CD4-positive, CD25-positive, alpha-beta regulatory T cell (primary cell): ENCODE measurements at places on chromosomes 7 and 10. TPM values are rescaled to one million over a fixed set of nuclear protein-coding genes. Genes with fewer than 3 reads are reported as not detected.

DNA sequence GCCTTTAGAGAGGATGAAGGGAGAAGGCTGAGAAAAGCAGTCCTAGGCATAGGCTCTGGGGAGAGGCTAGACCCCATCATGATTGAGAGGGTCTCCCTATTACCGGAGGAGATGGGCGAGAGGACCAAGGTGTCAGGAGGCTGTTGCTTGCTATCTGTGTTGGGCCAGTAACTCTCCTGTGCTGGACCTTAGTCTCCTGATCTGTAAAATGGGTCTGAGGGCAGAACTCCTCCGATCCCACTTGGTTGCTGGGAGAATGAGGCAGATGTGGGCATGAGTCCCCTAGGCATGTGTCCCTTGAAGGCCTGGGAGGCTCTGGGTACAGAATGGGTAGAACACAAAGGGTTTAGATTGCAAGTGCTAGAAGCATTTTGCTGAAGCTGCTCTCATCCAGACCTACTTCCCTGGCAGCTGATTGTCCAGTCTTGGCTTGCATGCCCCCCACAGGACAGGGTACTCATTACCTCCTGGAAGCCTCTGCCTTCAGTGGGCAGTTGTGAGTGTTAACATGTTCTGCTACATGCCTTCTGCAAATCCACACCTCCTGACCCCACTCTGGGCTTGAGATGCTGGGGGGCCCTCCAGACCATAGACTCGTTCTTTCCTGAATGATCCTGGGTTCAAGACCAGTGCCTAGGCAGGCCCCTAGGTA is 4.4 kb downstream of the ZMIZ1 start:
- DNase-seq, result no peak

DNA sequence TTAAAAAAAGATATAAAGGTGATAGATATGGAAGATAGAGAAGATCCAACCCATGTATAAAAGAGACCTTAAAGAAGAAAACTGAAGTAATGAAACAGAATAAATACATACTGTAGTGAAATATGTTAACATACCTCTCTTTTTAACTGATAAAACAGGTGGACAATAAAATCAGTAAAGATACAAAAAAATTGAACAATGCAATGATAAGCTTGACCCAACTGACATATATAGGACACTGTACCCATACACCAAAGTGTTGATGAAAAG is 17.4 kb upstream of the PRF1 start:
- no peak for DNase-seq

DNA sequence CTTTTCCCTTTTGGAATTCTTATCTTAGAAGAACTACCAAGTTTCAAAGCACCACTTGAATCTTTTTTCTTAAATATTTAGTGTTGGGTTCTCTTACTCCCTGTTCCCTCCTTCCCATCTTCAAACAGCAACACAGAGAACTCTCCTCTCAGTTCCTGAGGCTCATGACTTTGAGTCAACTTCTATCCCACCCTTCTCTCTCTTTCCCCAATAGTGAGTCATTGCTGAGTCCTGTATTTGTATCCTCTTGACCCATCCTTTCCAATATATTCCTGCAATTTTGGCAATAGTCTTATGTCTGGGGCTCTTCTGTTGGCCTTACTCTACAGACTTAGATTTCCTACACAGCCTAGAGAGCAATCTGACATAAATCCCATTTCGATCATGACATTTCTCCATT is 20.8 kb upstream of the JCAD start:
- no peak for DNase-seq

DNA sequence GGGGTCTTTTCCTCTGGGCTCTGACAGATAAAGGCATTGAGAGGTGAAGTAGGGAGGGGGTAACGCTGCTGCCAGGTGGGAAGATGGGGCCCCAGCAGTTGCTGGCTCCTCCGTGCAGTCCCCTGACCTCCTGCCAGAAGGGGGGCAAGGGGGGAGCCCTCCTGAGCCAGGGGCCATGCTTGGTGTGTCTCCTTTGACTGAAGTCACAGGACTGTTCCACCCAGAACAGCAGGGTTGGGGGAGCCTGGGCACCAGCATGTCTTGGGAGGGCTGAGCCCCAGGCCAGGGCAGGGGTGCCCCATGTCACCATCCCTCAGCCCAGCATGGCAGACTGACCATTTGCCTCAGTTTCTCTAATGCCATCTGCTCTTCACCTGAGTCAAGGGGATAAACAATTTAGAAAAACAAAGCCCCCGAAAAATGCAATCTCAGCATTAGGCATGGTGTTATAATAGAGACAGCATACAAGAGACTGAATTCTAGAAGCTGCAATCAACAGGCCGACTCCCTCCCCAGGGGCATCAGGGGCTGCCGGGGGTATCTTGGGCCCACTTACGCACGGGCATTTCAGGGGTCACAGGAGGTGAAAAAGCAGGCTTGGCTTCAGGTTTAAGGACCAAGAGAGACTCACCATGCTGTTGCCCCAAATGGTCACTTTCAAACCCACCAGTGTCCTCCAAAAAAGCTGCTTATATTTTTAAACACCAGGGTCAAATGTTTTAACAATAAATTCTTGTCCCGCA is 108.6 kb upstream of the GPR26 start:
- DNase-seq, result no peak

DNA sequence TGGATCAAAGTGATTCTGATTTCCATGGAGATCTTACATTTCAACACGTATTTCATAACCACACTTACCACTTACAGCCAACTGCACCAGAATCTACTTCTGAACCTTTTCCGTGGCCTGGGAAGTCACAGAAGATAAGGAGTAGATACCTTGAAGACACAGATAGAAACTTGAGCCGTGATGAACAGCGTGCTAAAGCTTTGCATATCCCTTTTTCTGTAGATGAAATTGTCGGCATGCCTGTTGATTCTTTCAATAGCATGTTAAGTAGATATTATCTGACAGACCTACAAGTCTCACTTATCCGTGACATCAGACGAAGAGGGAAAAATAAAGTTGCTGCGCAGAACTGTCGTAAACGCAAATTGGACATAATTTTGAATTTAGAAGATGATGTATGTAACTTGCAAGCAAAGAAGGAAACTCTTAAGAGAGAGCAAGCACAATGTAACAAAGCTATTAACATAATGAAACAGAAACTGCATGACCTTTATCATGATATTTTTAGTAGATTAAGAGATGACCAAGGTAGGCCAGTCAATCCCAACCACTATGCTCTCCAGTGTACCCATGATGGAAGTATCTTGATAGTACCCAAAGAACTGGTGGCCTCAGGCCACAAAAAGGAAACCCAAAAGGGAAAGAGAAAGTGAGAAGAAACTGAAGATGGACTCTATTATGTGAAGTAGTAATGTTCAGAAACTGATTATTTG is 15.3 kb downstream of the HNRNPA2B1 start:
- DNase-seq, result no peak

DNA sequence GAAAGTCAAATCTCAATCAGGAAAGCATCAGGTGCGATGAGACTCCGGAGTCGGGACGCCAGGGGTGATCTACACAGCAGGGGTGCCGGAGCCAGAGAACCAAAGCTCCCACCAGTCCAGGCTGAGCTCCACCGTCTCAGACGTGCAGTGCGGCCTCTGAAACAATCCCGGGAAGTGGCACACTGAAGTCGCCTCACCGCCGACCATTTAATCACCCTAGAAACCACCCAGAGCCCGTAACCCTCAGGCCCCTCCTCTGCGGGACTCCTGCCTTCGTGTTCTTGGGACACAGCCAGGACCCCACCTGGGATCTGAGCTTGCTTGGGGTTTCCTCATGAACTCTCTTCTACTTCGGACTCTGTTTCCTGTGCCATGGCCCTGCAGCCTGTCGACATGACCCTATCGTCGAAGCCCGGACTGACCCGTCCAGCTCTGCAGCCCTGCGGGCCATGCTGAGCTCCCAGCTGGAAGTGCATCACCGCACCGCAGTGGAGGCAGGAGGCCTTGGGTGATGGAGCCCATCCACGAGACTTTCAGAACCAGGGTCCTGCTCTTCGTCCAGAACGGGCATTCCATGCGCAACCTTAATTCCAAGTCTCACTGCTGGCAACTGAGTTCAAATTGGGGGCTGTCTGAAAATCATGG is 266.4 kb downstream of the PTPRN2 start:
- no peak for DNase-seq

Gene SDK1
- polyA plus RNA-seq, result not detected

Gene CRHR2
- not detected for polyA plus RNA-seq
